ENCODE measurements at places on chromosomes 16 and 17.

- DNase-seq = peak; percentile 55
Observed at GRCh38 chr17:57004944-57005579, 27.1 kb downstream of the SCPEP1 start.

GRCh38 chr17:74757931-74758847, 9.8 kb downstream of the NHERF1 start:
- no peak for DNase-seq

DNA sequence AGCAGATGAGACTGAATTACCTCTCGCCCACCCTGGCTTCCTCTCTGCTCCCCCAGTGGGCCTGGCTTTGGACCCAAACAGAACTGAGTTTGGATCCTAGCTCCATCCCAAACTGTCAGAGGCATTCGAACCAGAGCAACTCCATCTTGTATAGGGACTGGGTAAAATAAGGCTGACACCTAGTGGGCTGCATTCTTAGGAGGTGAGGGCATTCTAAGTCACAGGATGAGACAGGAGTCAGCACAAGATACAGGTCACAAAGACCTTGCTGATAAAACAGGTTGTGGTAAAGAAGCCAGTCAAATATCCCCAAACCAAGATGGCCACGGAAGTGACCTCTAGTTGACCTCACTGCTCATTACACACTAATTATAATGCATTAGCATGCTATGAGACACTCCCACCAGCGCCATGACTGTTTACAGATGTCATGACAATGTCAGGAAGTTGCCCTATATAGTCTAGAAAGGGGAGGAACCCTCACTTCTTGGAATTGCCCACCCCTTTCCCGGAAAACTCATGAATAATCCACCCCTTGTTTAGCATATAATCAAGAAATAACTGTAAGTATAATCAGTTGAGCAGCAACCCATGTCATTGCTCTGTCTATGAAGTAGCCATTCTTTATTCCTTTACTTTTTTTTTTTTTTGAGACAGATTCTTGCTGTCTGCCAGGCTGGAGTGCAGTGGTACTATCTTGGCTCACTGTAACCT, 44.4 kb downstream of the LYRM1 start:
- DNase-seq = no peak

- DNase-seq = no peak
Observed at GRCh38 chr17:59623151-59623550, 3.5 kb downstream of the CLTC start.

DNA sequence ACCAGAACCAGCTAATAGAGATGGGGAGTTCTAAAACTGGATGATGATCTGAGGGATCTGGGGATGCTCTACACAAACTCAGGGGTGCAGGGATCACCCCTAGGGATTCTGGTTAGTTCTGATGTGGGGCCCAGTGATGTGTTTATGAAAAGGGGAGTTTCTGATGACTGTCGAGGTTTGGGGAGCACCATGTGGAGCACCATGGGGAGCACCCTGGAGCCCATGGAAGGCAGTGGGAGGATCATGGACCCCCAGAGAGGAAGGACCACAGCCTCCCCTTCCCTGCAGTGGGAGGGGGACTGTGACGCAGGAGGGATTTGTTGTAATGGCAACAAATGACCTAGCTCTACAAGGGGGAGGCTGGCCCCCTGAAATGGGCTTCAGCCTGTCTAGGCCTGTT, 18.4 kb downstream of the PIMREG start:
- no peak for DNase-seq

DNA sequence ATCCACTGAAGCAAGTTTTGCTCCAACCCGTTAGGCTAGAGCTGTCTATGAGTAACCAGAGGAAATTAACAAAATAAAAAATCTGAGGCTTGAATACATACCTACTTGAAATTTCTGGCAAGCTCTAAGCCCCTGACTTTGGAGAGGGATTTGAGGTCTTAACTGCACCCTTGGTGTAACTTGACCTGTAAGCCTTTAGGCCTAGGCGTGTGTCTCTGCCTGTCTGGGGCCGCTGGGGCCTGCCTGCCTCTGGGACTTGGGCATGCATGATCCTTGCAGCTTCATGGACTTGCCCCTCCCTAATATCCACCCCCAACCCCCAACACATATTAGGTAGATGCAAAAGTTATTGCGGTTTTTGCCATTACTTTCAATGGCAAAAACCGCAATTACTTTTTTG, 3.7 kb upstream of the CDC42EP4 start:
- DNase-seq = no peak

GRCh38 chr16:12881740-12882139, 19.7 kb upstream of the SHISA9 start:
- no peak for DNase-seq

DNA sequence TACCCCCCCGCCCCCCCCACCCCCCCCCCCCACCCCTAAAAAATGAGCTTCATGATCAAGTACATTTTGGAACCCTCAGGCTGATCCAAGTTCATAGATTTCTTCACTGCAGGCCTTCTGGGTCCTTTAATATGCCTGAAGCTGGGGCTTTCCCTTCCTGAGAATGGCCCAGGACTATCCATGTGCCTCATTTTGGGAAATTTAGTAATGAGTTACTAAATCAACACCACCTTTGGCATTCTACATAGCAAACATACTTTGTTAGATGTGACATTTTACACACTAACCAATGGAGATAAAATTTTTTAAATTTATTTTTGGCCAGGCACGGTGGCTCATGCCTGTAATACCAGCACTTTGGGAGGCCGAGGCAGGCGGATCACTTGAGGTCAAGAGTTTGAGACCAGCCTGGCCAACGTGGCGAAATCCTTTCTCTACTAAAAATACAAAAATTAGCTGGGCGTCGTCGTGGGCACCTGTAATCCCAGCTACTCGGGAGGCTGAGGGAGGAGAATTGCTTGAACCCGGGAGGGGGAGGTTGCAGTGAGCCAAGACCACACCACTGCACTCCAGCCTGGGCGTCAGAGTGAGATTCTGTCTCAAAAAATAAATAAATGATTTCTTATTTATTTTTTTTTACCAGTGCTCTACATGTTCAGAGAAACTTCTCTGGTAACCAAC, 14.0 kb downstream of the HERPUD1 start:
- no peak for DNase-seq

- no peak for DNase-seq
Observed at GRCh38 chr16:86709902-86710601, 131.7 kb downstream of the FOXL1 start.

DNA sequence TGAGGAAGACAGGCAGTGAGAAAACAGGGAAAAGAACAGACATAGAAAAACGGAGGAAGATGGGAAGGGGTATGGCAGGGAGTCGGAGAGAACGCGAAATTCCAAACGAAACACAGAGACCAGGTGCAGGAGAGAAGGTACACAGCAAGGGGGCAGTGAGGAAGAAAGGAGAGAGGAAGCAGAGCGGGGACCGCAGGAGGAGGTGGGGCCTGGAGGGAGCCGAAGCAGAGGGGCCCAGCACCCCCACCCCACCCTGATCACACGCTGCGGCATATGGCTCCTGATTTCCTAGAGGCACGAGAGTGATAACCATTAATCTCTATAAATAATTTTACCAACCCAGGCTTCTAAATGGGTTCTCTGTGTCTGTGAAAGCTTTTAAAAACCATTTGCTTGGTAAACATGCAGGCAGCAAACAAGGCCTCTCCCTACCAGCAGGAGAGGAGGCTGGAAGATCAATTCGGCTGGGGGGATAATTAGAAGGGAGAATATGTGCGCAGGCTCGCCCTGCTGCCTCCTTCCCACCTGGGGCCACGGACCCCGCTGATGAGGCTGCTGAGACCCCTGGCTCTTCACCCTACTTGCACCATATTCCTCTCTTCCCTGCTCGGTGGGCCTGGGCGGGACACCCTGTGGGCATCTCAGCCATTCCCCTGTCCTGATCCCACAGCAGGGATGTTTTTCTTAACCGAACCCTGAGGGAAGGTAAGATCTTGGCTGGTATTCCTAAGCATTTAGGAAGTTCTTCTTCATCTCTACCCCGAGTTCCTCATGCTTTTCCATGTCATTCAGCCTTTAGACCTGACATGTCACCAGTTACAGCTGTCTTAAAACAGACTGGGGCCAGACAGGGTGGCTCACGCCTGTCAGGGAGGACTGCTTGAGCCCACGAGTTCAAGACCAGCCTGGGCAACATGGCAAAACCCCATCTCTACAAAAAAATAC, 86.7 kb downstream of the TMEM132E start:
- no peak for DNase-seq

- DNase-seq = no peak
Observed at GRCh38 chr17:79607940-79608623, 2.8 kb downstream of the RBFOX3 start.

- no peak for DNase-seq
Observed at GRCh38 chr16:47374629-47375028, 86.2 kb downstream of the ITFG1 start.

- DNase-seq = no peak
Observed at GRCh38 chr17:32609884-32610650, 123.3 kb downstream of the CDK5R1 start.

DNA sequence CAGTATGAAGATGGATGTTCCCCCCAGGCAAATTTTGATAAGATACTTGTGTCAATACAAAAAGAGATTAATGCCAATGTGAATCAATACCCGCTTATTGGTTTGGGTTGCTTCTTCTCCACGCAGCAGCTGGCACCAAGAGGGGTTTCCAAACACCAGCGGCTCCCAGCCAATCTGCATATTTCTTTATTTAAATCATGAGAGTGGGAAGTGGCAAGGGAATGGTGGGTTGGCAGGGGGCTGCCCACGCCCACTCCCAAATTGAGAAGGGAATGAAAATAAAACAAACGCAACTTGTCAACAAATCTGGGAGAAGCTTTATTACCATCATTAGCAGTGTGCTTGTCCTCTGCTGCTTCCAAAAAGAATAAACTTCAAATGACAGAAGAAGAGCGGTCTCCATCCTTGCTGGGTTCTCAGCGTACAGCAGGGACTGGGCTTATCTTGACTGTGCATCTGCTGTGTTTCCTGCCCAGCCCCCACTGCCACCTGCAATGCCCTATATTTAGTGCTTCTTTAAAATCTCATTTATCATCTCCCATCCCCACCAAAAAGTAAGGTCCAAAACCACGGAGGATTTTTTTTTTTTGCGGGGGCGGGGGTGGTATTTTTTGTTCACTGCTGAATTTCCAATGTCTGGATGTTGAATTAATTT, 34.9 kb upstream of the C16orf78 start:
- no peak for DNase-seq

DNA sequence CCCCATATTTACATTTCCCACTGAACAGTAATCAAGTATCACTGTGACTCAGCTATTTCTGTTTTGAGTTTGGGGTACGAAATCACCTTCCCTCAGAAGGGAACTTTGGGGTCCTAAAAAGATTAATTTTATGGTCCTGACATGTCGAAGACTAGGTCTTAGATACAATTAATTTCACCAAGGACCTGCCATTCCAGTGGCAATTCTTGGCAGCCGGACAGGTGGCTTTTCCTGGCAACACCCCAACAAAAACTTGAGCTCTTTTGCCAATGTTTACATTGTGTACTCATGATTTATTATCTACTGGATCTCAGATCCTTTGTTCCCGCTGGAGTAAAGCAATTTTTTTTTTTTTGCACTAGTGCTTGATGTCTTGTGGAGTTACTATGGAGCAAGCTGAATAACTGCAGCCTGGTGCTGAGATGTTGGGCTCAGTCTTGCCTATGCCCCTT, 14.4 kb downstream of the SLFN5 start:
- no peak for DNase-seq

DNA sequence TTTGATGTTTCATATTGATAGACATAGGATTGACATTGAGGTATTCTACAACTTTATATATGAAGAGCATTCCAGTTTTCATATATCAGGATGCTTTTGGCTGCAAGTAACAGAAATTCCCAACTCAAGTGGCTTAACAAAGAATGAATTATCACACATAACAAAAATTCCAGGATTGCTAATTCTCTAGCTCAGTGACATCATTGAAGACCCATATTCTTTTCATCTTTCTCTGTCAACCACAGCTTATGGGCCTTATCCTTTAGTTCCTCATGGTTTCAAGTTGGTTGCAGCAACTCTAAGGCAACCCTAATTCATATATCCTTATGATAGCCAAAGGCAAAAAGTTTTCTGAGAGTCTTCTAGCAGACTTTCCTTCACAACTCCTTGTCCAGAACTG, 91.5 kb upstream of the HAS3 start:
- no peak for DNase-seq

DNA sequence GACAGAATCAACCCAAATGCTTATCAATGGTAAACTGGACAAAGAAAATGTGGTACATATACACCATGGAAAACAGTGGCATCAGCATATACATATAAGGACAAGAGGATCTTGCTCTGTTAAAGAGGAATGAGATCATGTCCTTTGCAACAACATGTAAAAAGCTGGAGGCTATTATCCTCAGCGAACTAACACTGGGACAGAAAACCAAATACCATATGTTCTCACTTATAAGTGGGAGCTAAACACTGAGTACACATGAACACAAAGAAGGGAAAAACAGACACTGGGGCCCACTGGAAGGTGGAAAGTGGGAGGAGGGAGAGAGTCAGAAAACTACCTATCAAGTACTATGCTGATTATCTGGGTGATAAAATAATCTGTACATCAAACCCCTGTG, 447.3 kb upstream of the MAF start:
- no peak for DNase-seq

- DNase-seq = peak; percentile 83
Observed at GRCh38 chr17:49739641-49740271, 24.2 kb downstream of the FAM117A start.

DNA sequence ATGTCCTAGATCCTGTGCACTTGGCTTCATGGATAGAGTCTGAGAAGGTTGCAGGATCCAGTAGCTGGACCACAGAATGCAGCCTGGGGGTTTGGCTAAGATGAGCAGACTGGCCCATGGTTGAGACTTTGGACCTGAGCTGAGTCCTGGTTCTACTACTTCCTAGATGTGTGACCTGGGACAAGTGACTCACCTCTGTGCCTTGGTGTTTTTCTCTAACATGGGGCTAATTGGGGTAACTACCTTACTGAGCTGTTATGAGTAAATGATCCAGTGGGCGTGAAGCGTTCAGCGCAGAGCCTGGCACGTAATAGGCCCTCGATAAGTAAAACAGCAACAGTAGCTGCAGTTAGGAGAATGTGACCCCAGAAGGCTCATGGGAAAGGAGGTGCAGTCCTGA, 38.8 kb downstream of the SNX20 start:
- no peak for DNase-seq

- no peak for DNase-seq
Observed at GRCh38 chr17:9750524-9750923, 40.9 kb downstream of the DHRS7C start.

DNA sequence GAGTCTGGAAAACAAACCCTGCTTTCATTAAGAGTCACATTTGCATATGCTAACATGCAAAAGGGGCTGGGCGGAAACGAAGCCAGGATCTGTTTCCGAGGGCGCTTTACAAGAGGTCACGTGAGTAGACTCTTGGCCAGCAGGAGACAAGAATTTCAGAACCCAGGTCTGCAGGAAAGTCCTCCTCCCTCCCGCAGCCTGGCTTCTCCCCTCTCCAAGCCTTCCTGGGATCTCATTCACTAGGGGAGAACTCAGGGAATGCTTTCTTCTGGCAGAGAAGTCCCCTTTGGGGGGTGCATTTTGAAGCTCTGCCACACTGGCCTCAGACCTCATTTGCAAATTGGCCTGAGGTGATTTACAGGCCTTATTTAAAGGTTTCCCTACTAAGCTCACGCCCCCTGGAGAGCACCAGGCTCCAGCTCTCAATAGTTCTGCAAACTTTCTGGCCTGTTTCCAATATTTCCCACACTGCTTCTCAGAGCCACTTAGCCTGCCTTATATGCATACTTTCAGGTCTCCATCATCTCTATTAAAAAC, 57.2 kb upstream of the CACNG5 start:
- no peak for DNase-seq

GRCh38 chr17:36657390-36657762, 56.0 kb downstream of the MRM1 start:
- DNase-seq = no peak

- DNase-seq = no peak
Observed at GRCh38 chr16:68351991-68352431, 41.2 kb downstream of the PRMT7 start.

Data from KG1 (cell line).